Foreskin fibroblast (primary cell): ENCODE measurements at places on chromosomes 11 and 22.
A peak's percentile ranks its signal among the peaks of the same experiment; 100 is the strongest.

DNA sequence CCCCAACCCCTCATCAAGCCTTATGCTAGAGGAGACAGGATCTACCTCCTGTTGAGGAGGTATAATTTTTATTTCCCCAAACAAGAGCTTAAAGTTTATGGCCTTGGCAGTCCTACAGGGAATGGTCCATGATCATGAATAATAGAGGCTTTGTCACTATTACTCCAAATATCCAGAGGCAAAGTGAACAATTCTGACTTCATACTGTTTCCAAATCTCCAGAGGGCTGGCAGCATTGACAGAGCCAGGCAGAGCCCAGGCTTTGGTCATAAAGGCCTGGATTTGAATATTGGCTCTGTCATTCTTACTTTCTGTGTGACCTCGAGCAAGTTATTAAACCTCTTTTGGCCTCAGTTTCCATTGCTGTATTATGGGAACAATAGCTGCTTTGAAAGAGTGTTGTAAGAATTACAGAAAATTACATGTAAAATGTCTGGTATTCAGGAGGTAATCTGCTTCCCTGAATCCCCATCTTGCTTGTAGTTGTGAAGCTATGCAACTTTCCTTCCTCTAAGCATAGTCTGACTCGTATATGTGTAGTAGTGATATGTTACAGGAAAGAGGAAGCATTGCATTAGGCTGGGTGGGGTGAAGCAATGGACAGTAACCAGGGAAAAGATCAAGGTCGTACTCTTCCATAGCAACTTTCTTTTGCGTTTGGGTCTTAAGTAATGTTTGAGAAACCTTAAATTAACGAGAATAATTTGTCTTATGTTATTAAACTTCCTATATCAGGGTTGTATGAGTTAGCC is 88.8 kb downstream of the CD44 start:
- no peak for DNase-seq

DNA sequence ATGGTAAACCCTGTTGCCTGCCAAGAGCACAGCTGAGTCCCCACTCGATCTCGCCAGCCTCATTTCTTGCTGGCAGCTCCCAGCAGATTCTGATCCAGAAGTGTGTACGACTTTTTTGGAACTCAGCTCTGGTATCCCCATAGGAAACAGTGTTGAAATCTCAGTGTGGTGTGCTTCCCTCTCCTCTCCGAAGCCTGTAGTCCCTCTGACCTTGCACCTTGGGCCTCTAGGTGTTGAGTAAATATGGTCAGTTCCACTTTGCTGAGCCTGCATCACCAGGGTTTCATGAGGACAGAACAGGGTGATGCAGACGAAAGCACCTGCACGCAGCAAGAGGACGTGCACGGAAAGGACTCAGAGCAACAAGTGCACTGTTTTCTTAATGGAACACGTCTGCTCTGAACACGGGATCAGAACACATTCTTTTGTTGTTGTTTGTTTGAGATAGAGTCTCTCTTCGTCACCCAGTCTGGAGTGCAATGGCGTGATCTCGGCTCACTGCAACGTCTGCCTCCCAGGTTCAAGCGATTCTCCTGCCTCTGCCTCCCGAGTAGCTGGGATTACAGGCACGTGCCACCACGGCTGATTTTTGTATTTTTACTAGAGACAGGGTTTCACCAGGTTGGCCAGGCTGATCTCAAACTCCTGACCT is 3.8 kb upstream of the CPT1A start:
- DNase-seq, result no peak

- DNase-seq, result no peak
Measured at GRCh38 chr22:25166266-25167040, 33.2 kb upstream of the CRYBB3 start.

DNA sequence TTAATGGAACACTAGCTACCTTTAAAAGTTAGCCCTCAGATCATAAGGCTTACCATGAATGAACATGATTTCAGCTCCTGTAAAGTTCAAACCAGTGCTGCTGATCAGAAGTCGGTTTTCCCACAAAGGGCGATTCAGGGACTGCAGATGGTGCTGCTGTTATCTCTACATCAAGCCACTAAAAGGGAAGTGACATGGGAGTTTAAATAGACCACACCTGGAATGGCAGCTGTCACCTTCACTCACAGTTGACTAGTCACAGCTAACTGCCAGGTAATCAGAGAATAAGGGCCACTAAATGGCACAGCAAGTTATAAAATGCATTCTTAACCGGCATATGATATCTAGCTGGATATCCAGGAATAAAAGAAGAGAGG is 581.1 kb upstream of the ARHGAP42 start:
- no peak for DNase-seq

DNA sequence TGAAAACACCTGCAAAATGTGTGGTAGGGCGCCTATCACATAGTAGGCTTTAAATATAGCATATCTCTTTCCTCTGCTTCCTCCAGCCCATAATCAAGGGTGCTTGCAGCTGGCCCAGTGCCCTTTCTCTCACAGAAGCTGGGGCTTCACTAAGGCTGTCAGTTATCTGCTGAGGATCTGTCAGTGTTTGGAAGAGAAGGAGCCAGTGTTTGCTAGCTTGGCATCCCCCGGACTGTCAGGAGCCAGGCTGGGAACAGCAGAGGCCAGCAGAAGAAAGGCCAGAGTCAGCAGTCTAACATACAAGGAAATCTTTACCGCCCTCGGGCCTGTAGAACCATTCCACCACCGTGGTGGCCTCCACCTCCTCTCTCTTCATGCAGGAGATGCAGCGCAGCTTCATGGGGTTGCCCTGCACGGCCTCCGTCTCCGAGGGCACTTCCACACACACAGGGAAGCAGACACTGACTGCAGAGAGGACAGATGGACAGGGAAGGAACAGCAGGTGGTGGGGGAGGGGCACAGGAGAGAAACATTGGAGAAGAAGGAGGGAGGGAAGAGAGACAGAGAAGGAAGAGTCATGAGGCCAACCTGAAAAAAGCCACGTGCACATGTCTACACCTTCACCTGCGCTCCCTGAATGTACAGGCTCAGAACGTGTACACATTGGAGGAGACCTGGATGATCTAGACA is 9.0 kb downstream of the SCN3B start:
- no peak for DNase-seq

GRCh38 chr22:35442471-35442870 is 42.5 kb downstream of the MCM5 start:
- DNase-seq, result no peak

DNA sequence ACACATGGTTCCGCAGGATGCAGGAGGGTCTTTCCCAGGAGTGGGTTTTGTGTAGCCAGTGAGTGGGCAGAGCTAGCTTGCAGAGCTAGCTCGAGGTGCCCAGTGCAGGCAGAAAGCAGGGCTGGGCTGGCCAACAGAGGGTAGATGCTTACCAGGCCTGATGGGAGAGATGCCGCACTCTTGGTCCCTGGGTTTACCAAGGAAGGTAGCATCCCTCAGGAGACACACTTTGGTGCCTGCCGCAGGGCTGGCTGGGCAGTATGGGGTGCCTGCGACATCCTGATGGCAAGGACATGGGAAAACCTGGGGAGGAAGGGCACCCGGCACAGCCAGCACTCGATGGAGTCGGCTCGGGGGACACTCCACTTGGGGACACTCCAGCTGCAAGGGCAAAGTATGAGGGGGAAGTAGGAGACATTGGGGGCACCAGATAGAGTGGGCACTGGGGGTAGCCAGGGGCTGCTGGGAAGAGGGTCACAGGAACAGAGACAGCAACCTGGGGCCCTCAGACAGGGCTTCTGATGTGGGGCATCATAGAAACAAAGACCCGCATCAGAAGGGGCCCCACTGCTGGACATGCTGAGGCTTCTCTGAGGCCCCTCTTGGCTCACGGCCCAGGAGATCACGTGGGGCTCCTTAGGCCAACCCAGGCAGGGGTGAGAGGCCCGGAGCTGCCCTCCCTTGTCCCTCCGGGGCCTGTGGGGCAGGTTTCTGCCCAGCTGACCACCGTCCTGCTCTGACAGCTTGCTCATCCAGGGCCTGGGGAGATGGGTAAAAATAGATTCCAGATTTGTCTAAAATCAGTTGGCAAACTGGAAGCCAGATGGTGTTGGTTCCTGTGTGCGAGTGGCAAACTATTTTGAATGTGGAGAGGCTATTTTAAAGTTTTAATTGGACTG is 89.8 kb downstream of the MORC2 start:
- DNase-seq, result peak; percentile 44

- peak; percentile 12 for DNase-seq
Measured at GRCh38 chr22:36413022-36413775, 25.4 kb upstream of the MYH9 start.

DNA sequence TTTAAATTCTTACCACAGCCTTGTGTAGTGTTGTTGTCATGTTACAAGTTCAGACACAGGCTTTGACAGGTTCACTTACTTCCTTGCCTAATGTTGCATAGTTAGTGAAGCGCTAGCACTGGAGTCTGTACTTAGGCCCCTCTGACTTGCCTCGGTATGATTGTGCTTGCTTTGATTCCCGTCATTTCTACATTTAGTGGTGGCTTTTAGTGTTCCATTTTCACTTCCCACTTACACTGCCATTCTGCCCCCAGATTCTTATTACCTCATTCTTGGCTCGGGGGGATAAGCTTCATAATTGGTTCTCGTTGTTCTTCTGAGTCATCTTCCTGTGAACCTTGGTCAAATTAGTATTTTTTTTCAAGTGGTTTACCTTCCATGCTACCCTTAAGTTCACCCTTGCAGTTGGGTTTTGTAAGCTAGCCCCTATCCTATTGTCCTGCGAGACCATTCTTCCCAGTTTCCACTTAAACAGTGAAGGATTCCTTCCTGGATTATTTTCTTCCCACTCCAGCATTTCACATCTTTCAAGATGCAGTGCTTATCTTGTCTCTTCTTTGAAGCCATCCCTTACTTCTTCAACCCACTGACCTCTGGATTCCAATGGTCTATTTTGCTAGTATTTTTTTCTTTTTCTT is 68.7 kb downstream of the DDX10 start:
- DNase-seq, result peak; percentile 74

- no peak for DNase-seq
Measured at GRCh38 chr11:118281284-118281683, 17.2 kb upstream of the MPZL2 start.

DNA sequence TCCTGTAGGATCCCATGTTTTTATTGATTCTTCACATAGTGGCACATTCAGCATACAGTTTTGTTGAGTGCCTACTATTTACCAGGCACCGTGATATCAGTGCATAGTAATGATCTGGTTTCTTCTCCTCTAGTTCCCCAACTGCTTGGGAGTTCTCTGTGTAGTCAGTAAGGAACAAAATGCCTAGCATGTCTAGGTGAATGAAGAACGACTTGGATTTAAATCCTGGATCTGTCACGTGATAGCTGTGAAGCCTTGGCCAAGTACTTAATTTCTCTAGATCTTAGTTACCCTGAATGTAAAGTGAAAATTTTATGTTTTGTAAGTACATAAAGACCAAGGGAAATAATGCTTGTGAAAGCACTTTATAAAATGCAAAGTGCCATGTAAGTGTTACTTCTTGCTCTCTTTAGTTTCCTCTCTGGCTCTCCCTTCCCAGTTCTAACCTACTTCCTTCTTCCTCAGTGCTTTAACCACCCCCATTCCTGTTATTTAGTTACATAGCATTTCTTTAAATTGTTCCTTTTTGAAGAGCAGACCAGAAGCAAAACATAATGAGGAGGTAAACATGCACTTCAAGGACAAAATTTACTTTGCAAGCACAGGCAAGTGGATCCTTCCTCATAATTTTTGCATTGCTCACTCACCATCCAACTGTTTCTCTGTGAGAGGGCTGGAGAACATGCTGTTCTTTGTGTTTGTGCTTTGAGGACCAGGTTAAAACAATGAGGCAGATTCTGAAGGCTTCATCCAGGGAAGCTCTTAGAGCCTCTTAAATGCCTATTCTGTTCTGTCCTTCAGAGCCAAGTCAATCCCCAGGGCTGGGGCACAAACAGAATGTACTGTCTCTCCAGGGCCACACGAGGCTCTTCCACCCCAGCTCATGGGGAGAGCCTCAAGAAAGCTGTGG is 353.9 kb upstream of the TENM4 start:
- no peak for DNase-seq

- DNase-seq, result no peak
Measured at GRCh38 chr11:36350137-36350513, 54.0 kb downstream of the PRR5L start.

DNA sequence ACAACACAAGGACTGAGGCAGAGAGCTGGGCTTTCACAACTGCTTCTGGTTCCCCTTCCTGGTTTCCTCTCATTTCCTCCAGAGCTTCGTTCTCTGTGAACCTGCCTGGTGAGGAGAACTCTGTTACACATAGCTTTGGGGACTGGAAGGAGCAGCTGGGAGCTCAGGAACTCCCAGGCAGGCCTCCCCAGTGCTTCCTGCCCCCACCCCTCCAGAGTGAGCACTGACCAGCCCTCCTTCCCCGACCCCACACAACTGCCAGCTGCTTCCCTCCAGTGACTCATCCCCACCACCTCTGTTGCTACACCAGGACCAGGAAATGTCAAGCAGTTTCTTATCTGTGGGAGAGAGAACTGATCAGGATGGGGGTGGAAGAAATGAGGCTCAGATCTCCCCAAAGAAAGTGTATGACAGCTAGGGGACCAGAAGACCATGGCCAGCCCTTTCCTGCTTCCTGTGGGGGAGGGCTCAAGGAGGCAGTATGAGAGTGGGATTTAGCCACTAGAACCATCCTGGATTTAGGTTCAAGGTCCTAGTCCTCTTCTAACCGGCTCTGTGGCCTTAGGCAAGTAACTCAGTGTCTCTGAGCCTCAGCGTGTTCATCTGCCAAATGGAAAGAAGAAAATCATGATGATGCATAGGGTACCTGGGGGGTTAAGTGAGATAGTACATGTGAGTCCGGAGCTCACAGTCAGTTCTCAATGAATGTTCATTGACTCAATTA is 4.5 kb upstream of the TP53I11 start:
- DNase-seq, result peak; percentile 75

DNA sequence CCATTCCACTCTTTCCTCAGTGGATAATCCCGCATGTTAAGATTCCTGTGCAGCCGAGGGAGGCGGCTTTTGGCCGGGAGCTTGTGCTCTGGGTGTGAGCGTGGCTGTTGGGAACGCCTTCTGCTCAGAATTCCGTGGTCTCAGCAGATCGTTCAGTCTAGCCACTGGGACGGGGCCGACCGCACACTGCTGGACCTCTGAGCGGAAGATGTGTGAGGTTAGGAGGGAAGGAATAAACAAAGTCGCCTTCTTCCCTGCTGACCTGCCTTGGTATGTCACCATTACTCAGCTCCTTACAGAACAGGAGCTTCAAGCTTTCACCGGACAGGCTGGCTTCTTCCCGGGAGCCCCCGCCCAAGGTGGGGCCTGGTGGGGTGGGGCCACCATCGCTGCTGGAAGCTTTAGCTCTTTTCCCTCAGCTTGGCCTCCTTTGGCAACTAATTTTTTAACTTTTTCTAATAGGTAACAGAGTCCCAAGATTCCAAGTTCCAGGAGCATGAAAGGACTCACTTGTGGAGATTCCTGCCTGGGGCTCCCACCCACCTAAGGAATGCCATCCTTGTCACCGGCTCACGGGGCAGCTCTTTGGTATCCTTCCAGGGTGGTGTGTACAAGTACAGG is 22.5 kb upstream of the SEPTIN5 start:
- peak; percentile 16 for DNase-seq
